ENCODE measurements at places on chromosomes 12 and 14.

GRCh38 chr12:127507341-127507740 is 759.6 kb upstream of the TMEM132C start:
- no peak for DNase-seq

DNA sequence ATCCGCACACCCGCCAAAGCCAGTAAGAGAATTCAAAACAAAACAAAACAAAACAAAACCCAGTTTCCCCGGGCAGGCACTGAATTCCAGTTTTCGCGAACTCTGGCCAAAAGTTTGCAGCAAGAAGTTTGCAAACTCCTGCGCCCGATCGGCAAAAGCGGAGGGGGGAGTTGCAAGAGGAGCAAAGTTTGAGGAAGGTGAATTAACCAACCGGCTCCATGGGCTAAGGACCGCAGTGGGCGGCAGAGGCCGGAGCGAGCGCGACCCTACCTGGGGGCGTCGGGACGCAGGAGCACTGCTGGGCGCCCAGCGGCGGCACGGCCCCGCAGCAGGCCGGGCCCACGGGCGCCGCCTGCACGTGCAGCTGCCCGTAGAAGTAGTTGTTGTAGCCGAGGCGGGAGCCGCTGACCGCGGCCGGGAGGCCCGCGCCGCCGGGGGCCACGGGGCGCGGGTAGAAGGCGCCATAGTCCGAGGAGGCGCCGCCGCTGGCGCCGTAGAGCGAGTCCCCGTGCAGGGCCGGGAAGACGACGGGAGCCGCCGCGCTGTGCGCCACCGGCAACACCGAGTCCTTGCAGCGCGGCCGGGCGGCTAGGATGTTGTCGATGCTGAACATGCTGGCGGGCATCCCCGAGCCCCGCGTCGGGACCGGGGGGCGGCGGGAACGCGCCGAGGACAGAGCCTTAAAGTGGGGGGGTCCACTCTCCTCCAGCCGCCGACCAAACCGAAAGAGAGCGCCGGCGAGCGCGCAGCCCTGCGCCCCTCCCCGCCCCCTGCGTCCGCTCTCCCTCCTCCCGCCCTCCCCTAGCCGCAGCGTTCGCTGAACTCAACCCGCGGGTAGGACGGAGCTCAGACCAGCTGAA is at the start of gene GSC:
GSC (minus strand) TSS at position 723 of the 860 bp plus-strand sequence; CDS start at position 625, 98 bp downstream.
- DNase-seq = no peak

DNA sequence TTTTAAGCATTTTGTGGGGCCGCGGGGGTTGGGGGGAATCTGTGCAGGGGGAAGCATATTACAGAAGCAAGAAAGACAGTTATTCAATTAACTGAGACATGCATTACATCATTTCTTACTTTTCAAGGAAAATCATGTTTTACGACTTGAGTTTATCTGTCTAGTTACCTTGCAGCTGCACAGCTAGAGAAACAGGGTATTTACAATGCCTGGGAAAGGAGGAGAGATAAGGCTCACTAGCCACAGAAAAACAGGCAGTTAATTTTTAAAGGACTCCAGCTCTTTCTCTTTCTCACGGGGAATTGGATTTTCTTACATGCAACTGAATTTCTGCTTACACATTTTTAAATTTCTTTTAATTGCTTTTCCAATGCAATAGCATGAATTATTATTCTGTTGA is 22.2 kb downstream of the FCF1 start:
- DNase-seq = no peak

GRCh38 chr14:101695659-101696058 is 65.8 kb upstream of the PPP2R5C start:
- DNase-seq = no peak

DNA sequence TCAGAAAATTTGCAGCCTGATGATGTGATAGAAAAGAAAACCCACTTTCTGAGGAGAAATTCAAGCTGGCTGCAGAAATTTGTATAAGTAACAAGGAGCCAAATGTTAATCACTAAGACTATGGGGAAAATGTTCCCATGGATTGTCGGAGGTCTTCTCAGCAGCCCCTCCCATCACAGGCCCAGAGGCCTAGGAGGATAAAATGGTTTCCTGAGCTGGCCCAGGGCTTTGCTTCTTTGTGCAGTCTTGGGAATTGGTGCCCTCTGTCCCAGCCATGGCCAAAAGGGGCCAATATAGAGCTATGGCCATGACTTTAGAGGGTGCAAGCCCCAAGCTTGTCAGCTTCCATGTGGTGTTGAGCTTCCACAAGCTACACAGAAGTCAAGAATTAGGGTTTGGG is 335.9 kb downstream of the ATP23 start:
- no peak for DNase-seq

- DNase-seq = no peak
These were observed 1484.9 kb upstream of the TMEM132C start for GRCh38 chr12:126782083-126782482.

- DNase-seq = no peak
These were observed 9.1 kb upstream of the HOXC13 start for GRCh38 chr12:53929527-53929926.

DNA sequence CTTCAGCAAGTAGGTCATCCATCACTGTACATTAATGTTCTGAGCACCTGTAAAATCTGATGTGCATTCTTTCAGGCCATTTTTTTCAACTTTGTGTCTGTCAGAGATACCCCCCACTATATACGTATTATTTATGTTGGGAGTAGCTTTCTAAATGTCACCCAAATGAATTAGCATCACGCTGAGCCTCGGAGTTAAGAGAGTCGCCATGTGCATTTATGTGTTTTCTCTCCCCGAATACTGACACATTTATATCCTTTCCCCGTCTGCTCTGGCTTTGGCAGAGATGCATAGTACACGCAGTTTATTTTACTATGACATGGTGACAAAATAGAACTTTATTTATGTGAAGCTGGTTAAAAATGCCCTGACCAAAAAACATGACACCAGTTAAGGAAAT is 216.4 kb downstream of the SLC25A21 start:
- no peak for DNase-seq

- no peak for DNase-seq
These were observed 236.6 kb downstream of the SEC23A start for GRCh38 chr14:38866461-38866860.

- DNase-seq = no peak
These were observed 15.0 kb downstream of the CSRP2 start for GRCh38 chr12:76863837-76864236.

GRCh38 chr12:122318607-122319605 is 52.6 kb upstream of the VPS33A start:
- peak; percentile 58 for DNase-seq

- DNase-seq = no peak
These were observed 3.3 kb upstream of the USP44 start for GRCh38 chr12:95554532-95555071.

- DNase-seq = no peak
These were observed 30.6 kb downstream of the TAOK3 start for GRCh38 chr12:118342090-118342489.

DNA sequence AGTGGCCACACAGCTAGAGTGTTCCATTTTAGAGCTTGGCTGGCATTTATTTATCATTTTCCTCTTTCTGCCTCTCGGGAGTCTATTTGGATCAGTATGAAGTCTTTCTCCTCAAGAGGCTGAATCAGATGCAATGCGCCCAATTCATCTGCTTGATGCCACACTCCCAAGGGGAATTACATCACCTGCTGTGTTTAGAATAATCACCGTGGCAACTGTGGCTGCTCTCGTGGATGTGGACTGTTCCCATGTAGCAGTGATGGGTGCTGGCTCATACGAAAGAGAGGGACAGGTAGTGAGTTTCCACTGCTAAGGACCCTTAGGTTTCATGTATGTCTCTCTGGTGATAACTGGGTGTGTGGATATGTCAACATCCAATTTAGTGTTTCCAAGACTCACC is 70.7 kb downstream of the SRRM4 start:
- no peak for DNase-seq

GRCh38 chr14:76088771-76089571 is 62.8 kb upstream of the GPATCH2L start:
- DNase-seq = no peak

DNA sequence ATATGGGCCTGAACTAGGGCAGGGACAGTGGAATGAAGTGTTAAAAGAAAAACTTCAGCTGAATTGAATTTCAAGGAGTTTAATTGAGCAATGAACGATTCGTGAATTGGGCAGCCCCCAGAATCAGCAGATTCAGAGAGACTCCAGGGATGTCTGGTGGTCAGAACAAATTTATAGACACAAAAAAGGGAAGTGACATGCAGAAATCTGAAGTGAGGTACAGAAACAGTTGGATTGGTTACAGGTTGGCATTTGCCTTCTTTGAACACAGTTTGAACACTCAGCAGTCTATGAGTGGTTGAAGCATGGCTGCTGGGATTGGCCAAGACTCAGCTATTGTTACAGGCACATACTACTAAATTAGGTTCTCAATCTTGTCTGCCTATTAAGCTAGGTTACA is 9.7 kb upstream of the TBPL2 start:
- DNase-seq = no peak

DNA sequence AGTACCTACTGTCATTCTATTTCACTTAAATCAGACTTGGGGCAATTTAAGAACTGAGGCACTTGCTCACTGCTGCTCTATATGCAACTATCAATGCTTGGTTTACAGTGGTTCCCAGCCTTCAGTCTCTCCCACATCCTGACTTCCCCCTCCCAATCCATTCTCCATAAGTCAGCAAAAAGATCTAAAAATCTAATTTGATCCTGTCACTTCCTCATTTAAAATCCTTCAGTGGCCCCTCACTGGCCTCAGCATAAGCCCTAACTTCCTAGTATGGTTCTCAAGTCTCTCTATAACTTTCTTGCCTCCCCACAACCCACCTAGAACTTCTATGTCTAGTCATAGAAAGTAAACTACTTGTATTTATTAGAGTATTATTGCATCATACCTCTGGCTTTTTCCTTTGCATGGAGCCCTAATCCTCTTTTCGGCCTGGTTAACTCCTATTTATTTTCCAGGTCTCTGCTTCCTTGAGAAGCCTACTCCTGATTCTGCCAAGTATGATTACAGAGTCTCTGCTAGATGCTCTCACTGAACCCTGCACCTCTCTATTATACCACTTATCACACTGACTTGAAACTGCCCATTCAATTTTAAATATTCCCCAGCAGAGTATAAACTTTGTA is 130.6 kb downstream of the RALGAPA1 start:
- no peak for DNase-seq

- DNase-seq = no peak
These were observed 106.6 kb upstream of the VASH1 start for GRCh38 chr14:76654573-76655108.

DNA sequence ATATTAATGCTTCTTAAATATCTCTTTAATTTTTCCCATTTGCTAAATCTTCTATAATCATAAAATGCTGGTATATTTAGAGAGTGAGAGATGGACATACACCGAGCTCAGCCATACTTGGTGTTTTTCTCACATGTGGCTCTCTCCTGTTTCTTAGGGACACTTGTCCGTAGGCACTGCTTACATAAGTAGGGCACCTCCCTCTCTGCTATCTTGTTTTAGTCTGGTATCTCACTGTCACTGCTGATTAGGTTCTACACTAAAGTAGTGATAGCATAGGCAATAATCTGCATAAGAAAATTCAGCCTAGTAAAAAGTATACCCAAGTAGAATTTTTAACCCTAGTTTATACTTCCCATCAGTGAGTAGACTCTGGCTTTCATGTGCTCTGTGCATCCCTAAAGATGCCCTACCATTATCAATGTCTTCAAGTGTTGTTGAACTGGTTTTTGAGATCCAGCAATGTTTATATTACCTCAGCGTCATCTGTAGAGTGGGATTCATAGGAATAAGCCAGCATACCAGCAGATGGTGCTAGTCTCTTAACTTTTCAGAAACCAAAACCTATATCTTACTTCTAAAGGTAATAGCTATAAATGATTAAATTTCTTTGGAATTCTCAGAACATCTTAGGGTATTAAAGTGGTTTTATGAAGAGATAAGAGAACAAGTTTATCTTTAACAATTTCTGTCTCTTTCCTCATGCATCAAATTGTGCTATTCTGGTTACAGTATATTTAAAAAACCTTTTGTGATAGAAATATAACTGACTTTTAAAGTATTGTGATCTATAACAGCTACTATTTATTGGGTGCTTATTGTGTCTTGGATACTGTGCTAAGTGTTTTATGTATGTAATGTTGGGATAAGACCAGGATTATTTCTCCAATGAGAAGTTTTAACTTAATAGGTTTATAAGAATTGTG is 32.9 kb downstream of the ARID2 start:
- DNase-seq = peak; percentile 50

GRCh38 chr12:91774434-91774921 is 371.2 kb downstream of the BTG1 start:
- peak; percentile 18 for DNase-seq

DNA sequence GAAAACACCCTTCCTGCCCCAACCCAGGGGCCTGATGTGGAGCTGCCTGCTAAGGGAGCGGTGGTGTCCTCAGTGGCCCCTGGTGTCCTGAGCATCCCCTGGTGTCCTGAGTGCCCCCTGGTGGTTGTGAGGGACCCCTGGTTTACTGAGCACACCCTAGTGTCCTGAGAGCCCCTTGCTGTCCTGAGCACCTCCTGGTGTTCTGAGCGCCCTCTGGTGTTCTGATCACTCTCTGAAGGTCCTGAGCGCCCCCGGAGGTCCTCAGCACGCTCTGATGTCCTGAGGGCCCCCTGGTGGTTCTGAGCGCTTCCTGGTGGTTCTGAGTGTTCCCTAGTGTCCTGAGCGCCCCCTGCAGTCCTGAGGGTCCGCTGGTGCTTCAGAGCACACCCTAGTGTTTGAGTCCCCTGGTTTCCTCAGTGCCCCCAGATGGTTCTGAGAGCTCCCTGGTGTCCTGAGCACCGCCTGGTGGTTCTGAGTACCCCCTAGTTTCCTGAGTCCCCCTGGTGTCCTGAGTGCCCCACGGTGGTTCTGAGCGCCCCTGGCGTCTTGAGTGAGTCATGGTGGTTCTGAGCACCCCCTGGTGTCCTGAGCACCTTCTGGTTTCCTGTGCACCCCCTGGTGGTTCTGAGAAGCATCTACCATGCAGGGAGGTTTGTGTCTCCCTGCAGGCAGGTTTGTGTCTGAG is 1004.2 kb downstream of the TMEM121 start:
- no peak for DNase-seq

DNA sequence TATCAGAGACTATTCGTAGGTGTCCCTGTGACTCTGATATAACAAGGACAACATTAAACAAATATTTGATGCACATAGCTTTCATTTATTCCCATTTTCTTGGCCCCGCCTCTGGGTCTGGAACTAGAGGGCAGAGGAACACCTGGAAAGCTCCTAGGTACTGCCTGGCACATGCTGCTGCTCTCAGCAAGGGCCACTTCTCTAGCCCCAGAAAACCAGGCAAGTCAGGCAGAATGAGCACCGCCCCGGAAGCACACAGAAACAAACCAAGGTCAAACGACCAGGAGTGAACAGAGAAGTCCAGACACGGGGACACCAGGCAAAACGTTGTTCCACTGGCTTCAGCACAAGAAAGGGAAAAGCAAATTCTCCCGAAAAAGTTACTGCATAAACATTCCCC is 76.1 kb downstream of the TTC7B start:
- no peak for DNase-seq

- peak; percentile 22 for DNase-seq
These were observed 563 bp upstream of the STXBP6 start for GRCh38 chr14:25050269-25051150.
